ENCODE measurements at places on chromosomes 13 and 19. TPM values are rescaled to one million over a fixed set of nuclear protein-coding genes. Genes with fewer than 3 reads are reported as not detected.

TMEM190 gene
- total RNA-seq: not detected

DIAPH3 gene
- total RNA-seq: 9.1 TPM

TPTE2 gene
- total RNA-seq: not detected

ZNF729 gene
- not detected for total RNA-seq

PSG7 gene
- not detected for total RNA-seq

TBCB gene
- 230 TPM for total RNA-seq

PLIN5 gene
- 0.09 TPM for total RNA-seq

C1QTNF9B gene
- total RNA-seq: not detected

RFPL4A gene
- not detected for total RNA-seq

UHRF1 gene
- 30.8 TPM for total RNA-seq
